Midbrain (tissue), 1 donor: ENCODE measurements at places on chromosomes 3 and 15.

GRCh38 chr3:38153221-38153620 lies 12.1 kb upstream of the OXSR1 start:
- no peak for DNase-seq

DNA sequence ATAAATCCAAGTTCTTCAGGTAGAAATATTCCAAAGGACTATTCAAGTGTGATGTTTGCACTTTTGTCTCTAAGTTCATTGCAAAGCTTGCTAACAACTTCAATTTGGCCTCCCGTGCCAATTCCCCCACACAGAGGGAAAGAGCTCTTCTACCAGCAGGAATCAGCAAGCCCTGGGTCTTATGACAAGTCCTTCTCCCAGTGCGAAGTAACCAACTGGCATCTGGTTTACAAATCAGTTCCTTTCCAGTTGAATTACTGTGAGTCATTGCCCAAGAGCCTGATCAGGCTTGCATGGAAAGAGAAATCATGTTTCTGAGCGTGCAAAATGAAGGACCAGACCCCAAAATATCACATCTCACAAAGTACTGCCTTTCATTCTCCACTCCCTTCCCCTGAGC lies 62.7 kb upstream of the SLCO3A1 start:
- no peak for DNase-seq

DNA sequence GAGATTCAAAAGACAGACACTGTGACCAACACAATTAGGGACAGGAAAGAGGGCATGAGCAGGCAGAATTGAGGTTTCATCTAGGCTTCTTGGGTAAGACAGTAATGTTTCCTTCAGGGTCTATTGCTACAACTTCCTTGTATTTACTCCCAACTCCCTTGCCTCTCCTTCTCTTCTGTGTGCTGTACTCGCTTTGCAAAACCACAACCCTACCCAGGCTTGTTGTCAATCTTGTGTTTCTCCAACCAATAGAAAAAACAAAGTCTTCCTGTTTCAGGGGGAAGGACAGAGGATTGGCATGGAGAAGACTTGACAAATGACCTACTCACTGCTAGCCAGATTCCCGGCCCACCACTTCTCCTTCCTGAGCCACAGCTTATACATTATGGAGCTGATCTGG lies 36.3 kb upstream of the MASP1 start:
- no peak for DNase-seq

GRCh38 chr3:42055291-42055690 lies 35.9 kb upstream of the TRAK1 start:
- no peak for DNase-seq

- no peak for DNase-seq
These were observed 15.2 kb upstream of the PLXND1 start for GRCh38 chr3:129621626-129622225.

DNA sequence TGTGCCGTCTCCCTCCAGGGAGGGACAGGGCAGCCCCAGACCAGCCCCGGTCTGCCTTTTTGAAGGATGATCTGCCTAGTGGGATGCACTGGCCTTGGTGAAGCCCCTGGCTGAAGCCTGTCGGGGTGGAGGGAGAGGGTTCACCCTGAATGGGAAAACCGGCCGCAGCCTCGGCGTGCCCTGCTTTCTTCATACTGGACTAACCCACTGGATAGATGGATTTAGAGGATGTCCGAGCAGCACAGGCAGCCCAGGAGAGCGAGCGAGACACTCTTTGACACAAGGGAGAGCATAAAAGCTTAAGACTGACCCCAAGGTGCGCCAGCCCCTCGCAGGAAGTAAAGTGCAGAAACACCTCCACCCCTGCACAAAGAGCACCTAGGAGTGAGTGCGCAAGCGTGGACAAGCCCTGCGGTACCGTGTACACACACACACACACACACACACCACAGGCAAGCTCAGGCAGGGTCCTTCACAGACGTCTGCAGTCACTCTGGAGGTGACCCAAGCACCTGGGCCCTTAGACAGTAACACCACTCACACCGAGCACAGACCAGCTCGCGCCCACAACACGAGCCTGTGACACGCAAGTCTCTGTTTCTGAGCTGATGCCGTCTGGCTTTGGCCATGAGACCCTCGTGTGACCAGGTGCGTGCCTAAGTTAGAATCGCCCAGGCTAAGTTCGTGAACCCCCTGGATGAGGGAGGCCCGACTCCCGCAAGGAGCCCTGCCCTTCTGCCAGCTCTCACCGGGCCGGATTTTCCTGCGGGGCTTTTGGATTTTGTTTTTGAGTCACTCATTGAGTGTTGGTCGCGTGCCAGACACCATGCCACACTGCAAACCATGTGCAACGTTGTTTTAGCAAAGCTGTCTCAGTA lies 11.3 kb downstream of the SEMA4B start:
- DNase-seq = no peak

GRCh38 chr3:24378313-24378712 lies 116.3 kb downstream of the THRB start:
- no peak for DNase-seq

DNA sequence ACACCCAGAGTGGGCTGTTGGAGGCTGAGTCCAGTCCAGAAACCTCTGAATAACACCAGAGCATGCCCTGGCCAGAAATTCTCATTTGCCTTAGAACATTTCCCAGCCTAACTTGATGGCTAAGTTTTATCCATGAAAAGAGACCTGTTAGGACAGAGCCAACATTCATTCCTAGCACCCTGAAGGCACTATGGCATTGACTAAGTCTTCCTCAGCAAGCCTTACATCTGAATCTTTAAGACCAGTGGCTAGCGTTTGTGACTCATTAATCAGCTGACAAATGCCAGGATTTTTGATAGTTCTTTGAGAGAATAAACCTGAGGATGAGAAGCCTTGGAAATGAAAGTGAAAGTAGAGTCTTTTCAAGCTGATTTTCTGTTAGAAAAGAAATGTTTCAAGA lies 1087.1 kb upstream of the ALCAM start:
- no peak for DNase-seq

DNA sequence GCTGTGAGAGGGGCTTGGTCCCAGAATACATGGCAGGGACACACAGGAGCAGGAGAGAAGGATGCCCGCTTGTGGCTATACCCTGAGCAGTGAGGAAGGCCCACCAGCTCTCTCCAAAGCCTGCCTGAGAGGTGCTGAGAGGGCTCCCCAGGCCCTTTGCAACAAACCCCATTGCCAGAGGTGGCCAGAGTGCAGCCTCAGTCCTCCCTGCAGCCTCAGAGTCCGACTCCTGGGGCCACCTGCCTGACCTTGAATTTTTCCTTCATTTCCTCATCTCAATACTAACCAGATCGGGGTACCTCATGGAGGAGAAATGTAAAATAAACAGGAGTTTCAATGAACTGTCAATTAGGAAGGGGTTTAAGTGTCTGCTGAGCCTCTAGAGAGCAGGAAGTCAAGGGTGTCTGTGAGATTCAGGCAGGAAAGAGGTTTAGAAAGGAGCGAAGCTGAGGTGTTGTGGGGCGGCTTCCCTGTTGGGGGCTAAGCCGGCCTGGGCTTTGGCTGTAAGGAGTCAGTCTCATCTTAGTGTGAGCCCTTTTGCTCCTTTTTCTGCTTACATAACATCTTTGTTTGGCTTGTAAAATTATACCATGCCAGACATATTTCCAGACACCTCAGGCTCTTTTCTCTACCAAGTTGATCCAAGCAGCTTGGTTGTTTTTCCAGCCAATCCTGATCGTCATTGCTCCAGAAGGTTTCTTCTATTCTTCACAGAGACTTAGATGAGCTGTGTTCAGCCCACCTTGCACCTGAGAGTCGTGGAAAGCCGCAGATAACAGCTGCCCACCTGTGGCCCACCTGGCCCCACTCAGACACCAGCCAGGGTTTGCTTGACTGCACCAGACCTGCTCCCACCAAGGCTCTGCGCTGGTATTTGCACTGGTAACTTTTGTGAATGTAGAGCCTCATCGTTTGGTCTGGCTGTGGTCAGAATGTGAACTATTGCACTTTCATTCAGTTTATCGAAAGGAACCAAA lies 36.7 kb downstream of the CMTM7 start:
- no peak for DNase-seq

GRCh38 chr3:49535971-49536874 lies 18.1 kb upstream of the BSN start:
- no peak for DNase-seq

- DNase-seq = no peak
These were observed 17.7 kb downstream of the FRMD4B start for GRCh38 chr3:69368129-69368741.

DNA sequence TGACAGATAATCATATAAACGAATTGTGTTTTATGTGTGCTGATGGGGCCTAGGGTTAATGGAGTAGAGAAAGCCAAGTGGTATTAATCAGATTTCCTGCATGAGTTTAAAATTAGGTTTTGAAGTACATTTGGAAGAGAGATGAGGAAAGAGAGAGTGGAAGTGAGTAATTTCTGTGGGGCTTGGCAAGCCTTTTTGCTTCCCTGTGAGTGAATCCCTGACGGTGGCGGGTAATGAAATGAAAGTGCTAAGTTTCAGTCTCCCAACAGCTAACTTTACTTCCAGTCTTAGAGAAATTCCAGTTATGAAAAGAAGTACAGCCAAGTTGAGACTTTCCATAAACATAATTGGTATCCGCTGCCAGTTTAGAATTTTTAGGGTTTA lies 139.4 kb downstream of the BBX start:
- peak; percentile 12 for DNase-seq

- DNase-seq = no peak
These were observed 10.2 kb downstream of the CSPG4 start for GRCh38 chr15:75702436-75702835.
